Right lung (tissue), 10 donors: ENCODE measurements at places on chromosomes 5 and 9. TPM values are rescaled to one million over a fixed set of nuclear protein-coding genes. Genes with fewer than 3 reads are reported as not detected.

Gene IQGAP2
- 14.1 TPM for polyA plus RNA-seq

Gene NIPAL4
- not detected for polyA plus RNA-seq

Gene BTNL3
- polyA plus RNA-seq = not detected

Gene SLCO6A1
- not detected for polyA plus RNA-seq

Gene FCN1
- polyA plus RNA-seq = 6.0 TPM

Gene IL7R
- 8.6 TPM for polyA plus RNA-seq

Gene SLC1A1
- polyA plus RNA-seq = 4.9 TPM

Gene FLT4
- 43.9 TPM for polyA plus RNA-seq
